Neuronal stem cell (in vitro differentiated cells): ENCODE measurements at places on chromosomes 5 and 9.

DNA sequence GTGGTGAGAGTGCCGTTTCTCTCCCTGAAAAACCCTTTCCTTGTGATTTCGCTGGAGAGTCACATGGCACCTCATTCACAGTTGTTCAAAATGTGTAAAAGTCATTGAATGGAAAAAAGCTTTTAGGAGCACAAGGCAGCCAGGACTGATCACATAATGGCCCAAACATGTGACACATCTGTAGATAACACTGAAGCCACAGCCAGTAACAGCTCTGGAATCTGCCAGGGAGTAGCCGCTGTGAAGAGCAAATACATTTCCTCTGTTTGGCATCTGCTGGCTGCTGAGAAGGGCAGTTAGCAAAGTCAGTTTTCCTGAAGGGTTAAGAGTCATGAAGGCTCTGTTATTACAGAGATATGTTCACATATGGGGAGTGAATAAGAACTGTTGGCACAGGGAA is 271.8 kb downstream of the NNT start:
- no peaks in the 10 kb centered on the region for H3K36me3 ChIP-seq
- no peak for DNase-seq
- H3K27me3 ChIP-seq: no peaks in the 10 kb centered on the region
- H3K4me1 ChIP-seq: no peaks in the 10 kb centered on the region
- no peak overlapping the region for H3K27ac ChIP-seq

DNA sequence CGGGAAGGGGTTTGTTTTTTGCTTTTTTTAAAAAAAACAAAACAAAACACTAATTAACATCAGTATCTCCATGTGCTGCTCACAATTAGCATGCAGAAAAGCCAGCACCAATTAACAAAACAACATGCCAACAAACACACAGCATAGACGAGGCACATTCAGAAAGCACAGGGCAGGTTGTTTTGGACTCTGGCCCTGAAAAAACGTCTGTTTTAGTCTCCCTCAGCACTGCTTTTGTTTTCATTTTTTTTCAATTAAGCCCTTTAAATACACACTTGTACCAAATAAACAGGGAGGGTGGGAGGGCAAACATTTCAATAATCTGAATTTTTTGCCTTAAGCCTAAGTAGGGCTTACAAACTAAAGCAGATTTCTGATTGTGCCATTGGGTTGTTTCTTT is 309.6 kb downstream of the DTWD2 start:
- no peaks in the 10 kb centered on the region for H3K36me3 ChIP-seq
- no peaks in the 10 kb centered on the region for H3K27me3 ChIP-seq
- no peak overlapping the region for H3K27ac ChIP-seq
- DNase-seq: no peak
- H3K4me3 ChIP-seq: no peak overlapping the region
- H3K4me1 ChIP-seq: peaks cover 6% of the 10 kb centered on the region

GRCh38 chr5:159031513-159031912 is 68.2 kb downstream of the EBF1 start:
- no peaks in the 10 kb centered on the region for H3K36me3 ChIP-seq
- H3K4me1 ChIP-seq: peaks cover 54% of the 10 kb centered on the region
- no peaks in the 10 kb centered on the region for H3K27me3 ChIP-seq
- no peak overlapping the region for H3K4me3 ChIP-seq
- H3K27ac ChIP-seq: peak overlapping the region; percentile 0

GRCh38 chr9:115444959-115445358 is 327.0 kb upstream of the TNC start:
- H3K36me3 ChIP-seq: no peaks in the 10 kb centered on the region
- H3K27ac ChIP-seq: no peak overlapping the region
- DNase-seq: no peak
- H3K4me1 ChIP-seq: no peaks in the 10 kb centered on the region

DNA sequence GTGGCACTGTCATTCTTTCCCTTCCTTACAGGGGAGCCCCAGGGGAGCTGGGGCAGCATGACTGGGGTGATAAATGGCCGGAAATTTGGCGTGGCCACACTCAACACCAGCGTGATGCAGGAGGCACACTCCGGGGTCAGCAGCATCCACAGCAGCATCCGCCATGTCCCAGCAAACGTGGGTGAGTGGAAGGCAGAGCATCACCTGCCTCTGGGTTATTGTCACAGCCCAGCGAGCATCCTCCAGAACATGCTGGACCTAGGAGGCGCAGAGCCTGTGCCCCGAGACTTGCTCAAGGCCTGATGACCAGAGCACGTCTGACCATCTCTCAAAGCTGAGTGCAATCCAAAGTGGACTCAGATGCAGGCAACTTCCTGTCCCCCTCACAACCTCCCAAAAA is 22.2 kb upstream of the ASS1 start:
- H3K27ac ChIP-seq: no peak overlapping the region
- DNase-seq: no peak
- H3K4me1 ChIP-seq: peaks cover 2% of the 10 kb centered on the region
- no peaks in the 10 kb centered on the region for H3K36me3 ChIP-seq
- peaks cover 42% of the 10 kb centered on the region for H3K27me3 ChIP-seq

- no peak overlapping the region for H3K27ac ChIP-seq
- H3K4me1 ChIP-seq: peaks cover 10% of the 10 kb centered on the region
- peaks cover 4% of the 10 kb centered on the region for H3K27me3 ChIP-seq
- no peak overlapping the region for H3K4me3 ChIP-seq
- DNase-seq: no peak
- H3K36me3 ChIP-seq: no peaks in the 10 kb centered on the region
These were observed 3.7 kb upstream of the FAM78A start for GRCh38 chr9:131279863-131280570.

GRCh38 chr5:36215910-36216309 is 25.8 kb downstream of the NADK2 start:
- no peaks in the 10 kb centered on the region for H3K27me3 ChIP-seq
- no peak overlapping the region for H3K4me3 ChIP-seq
- DNase-seq: no peak
- H3K4me1 ChIP-seq: no peaks in the 10 kb centered on the region
- peaks cover 94% of the 10 kb centered on the region for H3K36me3 ChIP-seq

- no peak overlapping the region for H3K4me3 ChIP-seq
- no peaks in the 10 kb centered on the region for H3K36me3 ChIP-seq
- no peaks in the 10 kb centered on the region for H3K27me3 ChIP-seq
- peaks cover 5% of the 10 kb centered on the region for H3K4me1 ChIP-seq
- H3K27ac ChIP-seq: no peak overlapping the region
These were observed 28.5 kb downstream of the DPYSL3 start for GRCh38 chr5:147481376-147481775.

GRCh38 chr9:99057665-99058625 is 47.0 kb upstream of the TGFBR1 start:
- H3K36me3 ChIP-seq: no peaks in the 10 kb centered on the region
- no peak overlapping the region for H3K27ac ChIP-seq
- H3K4me3 ChIP-seq: peak overlapping the region; percentile 35
- H3K4me1 ChIP-seq: peaks cover 5% of the 10 kb centered on the region
- DNase-seq: no peak

DNA sequence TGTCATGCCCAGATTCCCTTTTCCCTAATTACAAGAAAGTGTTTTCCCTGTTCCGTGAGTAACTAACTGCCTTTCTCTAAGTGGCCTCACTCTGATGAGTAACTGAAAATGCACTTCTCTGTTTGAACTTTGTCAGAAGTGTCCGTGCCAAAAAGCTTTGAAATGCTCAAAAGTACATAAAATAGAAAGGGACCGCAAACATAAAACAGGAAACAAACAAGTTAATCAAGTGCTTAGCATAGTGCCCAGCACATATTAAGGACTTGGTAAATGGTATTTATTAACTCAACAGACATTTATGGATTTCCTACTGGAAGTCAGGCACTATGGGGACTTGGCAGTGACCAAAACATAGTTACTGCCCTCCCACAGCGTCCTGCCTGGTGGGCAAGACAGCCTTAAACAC is 22.3 kb downstream of the AQP3 start:
- H3K36me3 ChIP-seq: no peaks in the 10 kb centered on the region
- DNase-seq: no peak
- no peaks in the 10 kb centered on the region for H3K4me1 ChIP-seq
- H3K27ac ChIP-seq: no peak overlapping the region
